Stimulated activated CD4-positive, alpha-beta T cell treated with anti-CD3 and anti-CD28 coated beads, Interleukin-12 subunit alpha, Interleukin-12 subunit beta, amount 100 ng/mL, for 4 hours (primary cell): ENCODE measurements at places on chromosomes 3 and 15.

GRCh38 chr3:135869439-135870105 lies 96.0 kb upstream of the PPP2R3A start:
- DNase-seq: no peak

GRCh38 chr3:16350597-16351318 lies 85.7 kb downstream of the OXNAD1 start:
- DNase-seq: no peak

GRCh38 chr15:98904544-98904943 lies 103.0 kb downstream of the PGPEP1L start:
- no peak for DNase-seq

DNA sequence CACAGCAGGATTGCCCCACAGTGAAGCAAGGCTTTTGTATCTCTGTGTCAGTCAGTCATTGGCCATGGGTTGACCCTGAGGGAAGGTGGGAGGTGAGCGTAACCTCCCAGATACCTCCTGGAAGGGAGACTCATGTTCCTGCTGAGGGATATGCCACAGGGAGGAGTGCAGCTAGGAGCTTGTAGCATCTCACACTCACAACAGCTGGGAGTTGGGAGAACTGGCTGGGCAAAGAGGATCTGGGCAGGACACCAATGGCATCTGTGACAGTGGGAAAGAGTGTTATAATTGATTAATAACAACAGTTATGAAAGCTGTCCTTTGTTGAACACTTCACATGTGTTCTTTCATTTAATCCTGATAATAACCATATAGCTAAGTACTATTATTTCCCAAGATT lies 171.0 kb downstream of the TLE3 start:
- DNase-seq: no peak

DNA sequence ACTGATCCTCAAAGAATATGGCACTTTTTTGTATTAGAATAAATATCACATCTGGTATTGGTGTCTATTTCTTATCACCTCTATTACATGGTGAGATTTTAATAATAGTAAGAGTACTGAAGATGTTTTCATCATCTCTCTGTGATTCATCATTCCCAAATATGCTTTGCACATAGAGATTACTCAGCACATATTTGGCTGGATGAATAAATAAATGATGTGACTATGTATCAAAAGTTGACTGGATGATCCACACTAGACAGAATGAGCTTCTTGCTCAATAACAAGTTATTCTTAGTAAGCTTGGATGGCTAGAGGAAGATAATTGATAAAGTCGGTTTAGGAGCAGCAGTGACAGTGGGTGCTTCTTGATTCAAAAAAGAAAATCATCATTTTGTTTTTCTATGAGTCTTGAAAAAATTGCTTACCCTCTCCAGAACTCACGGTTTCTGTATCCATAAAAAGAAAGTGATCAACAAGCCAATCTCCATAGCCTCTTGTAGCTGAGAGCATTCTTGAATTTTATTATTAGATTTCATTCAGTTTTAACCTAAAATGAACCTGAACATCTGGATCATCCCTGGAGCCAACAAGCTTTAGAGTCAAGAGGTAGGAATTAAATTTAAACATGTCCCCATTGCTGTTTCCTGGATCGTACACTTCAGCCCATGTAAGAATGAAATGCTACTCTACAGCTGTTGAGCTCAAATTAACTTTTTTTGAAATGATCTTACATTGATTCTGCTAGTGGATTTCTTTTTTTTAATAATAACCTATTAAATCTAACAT lies 104.8 kb upstream of the OSTN start:
- no peak for DNase-seq

DNA sequence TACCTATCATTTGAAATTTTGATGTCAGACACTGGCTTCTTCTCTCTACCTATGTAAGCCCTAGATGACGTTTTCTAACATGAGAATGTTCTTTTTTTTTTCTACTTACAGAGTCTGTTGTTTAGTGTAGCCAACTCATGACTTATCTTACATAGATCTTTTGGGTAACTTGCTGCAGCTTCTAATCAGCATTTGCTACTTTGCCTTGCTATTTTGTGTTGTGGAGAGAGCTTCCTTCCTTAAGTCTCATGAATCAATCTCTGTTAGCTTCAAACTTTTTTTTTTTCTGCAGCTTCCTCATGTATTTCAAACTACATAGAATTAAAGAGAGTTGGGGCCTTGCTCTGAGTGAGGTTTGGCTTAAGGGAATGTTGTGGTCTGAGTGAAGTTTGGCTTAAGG lies 568.7 kb upstream of the BCHE start:
- DNase-seq: no peak

DNA sequence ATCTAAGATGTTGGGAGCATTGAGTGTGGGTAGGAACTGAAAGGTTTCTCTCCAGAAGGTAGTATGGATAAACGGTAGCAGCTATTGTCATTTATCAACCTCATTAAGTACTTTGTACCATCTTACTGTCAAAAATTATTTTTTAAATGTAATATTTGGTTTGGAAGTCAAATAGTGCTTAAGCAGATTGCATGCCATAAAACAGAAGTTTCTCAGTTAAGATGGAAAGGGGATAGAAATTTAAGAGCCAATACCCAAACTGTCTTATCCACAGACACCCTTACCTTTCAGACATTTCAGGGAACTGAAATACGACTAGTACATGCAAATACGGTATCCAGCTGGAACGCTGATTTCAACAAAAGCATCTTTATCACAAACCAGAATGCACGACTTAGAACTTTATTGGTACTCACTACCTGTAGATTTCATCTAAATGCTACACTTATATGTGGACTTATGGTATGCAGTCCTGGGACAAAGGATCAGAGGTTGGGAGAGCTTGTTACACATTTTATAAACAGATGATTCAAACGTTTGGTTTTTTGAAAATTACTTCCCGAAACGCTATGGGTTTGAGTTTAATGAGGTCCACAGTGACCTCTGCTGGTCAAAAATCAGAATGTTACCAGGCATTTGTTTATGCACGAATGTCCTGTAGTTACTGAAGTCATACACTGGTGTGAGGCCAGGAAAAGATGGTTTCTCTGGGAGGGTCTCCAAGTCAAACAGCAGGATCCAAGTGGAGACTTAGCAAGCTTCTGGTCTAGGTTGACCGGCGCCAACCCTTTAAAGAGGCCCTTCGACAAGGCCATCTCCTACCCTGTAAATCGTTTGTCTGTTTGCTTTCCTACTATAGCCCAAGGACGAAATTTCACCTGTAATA lies 45.7 kb upstream of the DUT start:
- DNase-seq: no peak

DNA sequence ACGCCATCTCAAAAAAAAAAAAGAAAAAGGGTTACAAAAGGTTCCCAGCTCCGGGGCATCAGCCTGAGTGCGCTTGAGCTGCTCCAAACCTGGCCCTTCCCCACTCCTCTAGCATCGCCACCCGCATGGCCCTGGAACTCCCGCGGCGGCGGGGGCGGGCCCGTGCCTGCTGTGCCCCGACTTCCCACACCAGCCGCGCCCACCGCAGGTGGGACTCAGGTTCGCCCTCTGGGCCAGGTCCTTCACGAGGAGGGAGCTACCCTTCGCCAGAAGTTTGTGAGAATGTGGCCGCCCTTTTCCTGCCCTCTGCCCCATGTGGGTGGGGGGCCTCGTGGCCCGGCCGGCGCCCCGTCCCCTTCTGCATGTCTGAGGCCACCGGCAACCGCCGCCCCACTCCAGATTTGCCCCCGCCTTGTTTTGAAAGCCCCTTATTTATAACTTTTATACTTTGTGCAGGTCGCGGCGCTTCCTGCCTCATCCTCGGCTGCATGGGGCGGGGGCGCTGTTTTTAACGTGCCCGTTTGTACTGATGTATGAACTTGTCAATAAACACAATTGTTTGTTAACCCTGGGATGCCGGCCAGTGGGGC lies 507 bp upstream of the JMJD7 start:
- DNase-seq: peak; percentile 19

DNA sequence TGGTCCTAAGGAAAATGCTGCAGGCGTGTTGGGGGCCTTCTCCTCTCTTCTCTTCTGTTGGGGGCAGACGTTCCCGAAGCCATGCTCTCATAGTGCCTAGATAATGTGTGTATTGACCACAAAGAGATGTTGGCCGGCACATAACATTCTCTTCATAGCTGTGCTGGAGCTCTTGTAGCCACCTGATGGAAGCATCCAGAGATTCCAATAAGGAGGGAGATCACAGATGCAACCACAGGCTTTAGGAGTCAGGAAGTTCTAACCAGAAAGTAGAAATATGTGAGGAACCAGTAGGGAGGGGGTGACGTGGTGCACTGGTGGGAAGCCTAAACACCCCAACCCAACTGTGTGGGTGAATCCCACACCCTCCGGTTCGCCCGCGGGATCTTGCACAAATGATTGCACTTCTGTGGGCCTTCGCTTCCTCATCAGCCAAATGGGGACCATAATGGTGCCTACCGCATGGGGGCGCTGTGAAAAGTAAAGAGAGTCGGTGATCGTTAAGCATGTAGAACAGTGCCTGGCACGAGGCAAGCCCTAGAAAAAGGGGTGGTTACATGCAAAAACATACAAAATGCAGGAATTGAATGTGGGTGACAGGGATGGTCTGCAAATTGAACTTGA lies 87.8 kb downstream of the TOP2B start:
- no peak for DNase-seq

GRCh38 chr3:97037294-97037943 lies 223.0 kb downstream of the EPHA6 start:
- DNase-seq: no peak

DNA sequence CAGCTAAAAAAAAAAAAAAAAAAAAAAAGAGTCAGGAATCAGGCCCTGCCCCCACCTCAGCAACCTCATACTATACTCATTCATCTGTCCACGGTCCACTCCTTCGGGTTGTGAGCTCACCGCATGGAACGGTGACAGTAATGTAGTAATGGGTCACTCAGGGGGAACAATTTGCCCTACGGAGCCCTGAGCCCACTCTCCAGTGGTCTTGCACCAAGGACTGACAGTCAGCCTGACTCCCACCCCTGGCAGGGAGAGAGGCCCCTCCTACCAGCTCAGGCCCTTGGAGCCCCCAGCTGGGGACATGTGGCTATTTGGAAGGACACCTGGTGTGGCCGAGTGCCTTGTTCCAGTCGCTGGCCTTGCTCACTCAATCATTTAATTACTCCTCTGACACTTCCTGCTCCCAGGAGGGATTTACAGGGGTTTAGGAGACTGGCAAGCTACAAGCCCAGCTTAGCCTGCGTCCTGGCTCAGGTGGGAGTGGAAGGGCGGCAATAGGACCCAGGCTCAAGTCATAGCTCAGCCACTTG lies 19.9 kb upstream of the CACNA2D2 start:
- DNase-seq: no peak

- no peak for DNase-seq
These were observed 5.9 kb downstream of the MESP2 start for GRCh38 chr15:89781891-89782618.

DNA sequence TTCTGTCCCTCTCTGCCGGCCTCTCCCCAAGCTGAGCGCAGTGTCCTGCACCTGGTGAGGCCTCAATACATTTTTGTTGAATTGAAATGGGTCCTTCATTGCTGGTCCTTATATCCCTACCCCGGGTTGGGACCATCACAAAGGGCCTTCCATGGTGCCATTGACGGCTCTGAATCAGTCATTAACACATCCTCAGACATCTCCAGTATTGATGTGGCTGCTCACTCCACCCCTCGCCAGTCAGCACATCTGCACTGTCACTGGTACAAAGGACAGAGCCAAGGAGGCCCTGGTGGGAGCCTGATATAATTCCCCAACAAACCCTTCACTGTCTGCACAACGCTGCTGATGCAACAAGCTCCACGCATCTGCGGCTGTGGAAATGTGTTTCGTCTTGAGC lies 191.6 kb upstream of the TOPAZ1 start:
- no peak for DNase-seq

DNA sequence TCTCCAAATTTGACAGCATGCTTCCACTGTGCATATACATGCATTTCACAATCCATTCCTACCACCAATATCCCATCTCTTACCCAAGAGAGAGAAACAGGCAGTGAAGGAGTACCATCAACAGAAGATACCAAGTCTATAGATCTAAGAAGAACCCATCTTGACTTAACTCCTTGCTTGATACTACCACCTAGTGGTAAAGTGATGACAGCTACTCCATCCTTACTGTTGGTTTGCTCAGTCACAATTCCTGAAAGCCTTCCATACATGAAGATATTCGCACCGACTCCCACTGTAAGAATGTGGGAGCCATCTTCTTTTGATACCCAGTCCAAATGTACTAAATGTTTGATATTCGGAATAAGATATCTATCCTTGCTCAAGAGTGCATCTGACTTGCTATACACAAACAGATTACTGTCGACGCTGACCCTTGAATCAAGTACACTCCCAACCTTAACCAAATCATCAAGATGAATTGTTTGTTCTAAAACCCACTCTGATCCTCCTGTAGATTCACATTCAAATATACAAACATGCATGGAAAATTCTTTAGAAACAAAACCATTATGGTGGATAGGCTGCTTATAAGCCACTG lies 123.1 kb downstream of the DMXL2 start:
- DNase-seq: no peak

DNA sequence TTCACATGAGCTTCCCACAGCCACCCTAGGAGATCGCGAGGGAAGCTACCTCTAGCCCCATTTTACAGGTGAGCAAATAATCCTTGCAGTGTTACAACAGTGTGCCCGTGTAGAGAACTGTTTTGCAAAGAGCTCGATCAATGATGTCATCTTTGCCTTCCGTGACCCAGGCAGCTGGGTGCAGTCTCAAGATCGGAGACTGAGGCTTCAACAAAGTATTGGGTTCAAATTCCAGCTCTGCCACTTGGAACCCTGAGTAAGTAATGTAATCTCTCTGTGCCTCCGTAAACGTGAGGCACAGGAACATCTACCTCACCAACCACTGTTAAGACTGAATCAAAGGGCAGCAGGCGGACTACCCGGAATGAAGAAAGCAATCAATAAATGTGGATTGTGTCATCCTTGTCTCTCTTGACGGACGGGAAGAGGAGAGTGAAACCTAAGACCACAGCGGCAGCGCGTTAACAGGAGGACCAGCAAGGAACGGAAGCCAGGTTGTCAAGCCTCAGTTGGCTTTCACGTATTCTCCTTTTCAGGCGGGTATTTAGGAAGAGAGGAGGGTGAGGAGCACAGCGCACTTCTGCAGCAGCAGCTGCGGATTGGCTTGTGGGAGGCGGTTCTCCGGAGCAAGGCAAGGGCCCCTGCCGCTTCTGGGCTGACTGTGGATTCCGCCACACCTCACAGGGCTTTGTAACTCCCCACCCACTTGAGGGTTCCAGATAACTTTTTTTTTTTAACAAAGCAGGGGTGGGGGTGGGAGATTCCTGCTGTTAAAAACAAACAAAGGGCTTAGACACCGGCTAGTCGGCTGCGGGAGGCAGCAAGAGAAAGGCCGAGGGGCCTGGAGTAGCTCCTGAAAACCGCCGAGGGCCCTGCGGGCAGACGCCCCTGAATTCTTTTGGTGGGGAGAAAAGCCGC lies 1.5 kb upstream of the SMAD3 start:
- no peak for DNase-seq

- DNase-seq: no peak
These were observed 2.2 kb downstream of the CDCP1 start for GRCh38 chr3:45143673-45144671.

GRCh38 chr3:140468407-140468806 lies 209.5 kb upstream of the TRIM42 start:
- DNase-seq: no peak

GRCh38 chr15:40929660-40930429 lies 705 bp downstream of the DLL4 start:
- no peak for DNase-seq
